ENCODE measurements at places on chromosomes 4 and X. TPM values are rescaled to one million over a fixed set of nuclear protein-coding genes. Genes with fewer than 3 reads are reported as not detected.

MEPE gene
- total RNA-seq, result 0.49 TPM

SATL1 gene
- total RNA-seq, result 0.98 TPM

FAM9C gene
- under 0.01 TPM for total RNA-seq

FRG1 gene
- 22.4 TPM for total RNA-seq

SSX2B gene
- total RNA-seq, result not detected

UCP1 gene
- total RNA-seq, result 0.25 TPM

GABRG1 gene
- 21.9 TPM for total RNA-seq

MRPS18C gene
- total RNA-seq, result 23.6 TPM

RS1 gene
- not detected for total RNA-seq

GUCY1A1 gene
- total RNA-seq, result 109 TPM

POU3F4 gene
- 11.1 TPM for total RNA-seq

PHKA1 gene
- 2.7 TPM for total RNA-seq

GC gene
- total RNA-seq, result not detected

HSPA4L gene
- 7.9 TPM for total RNA-seq

UGT2B17 gene
- total RNA-seq, result not detected

FRMD7 gene
- 0.49 TPM for total RNA-seq

SOWAHB gene
- 3.9 TPM for total RNA-seq

RIBC1 gene
- 0.74 TPM for total RNA-seq

KCNE5 gene
- total RNA-seq, result 1.5 TPM

WNK3 gene
- total RNA-seq, result 48.2 TPM

PRDM5 gene
- 11.8 TPM for total RNA-seq

BEX5 gene
- total RNA-seq, result 36.1 TPM

CABS1 gene
- not detected for total RNA-seq

TAF7L gene
- under 0.01 TPM for total RNA-seq

RAB33A gene
- total RNA-seq, result 24.1 TPM

XK gene
- total RNA-seq, result 3.0 TPM

VMA21 gene
- 78.9 TPM for total RNA-seq

DRD5 gene
- total RNA-seq, result 0.74 TPM

SUPT20HL2 gene
- not detected for total RNA-seq

DMP1 gene
- under 0.01 TPM for total RNA-seq

MAGEB16 gene
- total RNA-seq, result not detected

EMCN gene
- total RNA-seq, result 2.5 TPM

RTL5 gene
- total RNA-seq, result 8.4 TPM

ATP2B3 gene
- total RNA-seq, result 7.1 TPM

STARD8 gene
- total RNA-seq, result 2.5 TPM

MTHFD2L gene
- 25.3 TPM for total RNA-seq

SPP1 gene
- total RNA-seq, result 73.0 TPM

MAGEA2 gene
- not detected for total RNA-seq

FSTL5 gene
- 79.2 TPM for total RNA-seq

MAGED4B gene
- total RNA-seq, result 103 TPM

PRKG2 gene
- total RNA-seq, result 9.6 TPM

PALLD gene
- total RNA-seq, result 31.7 TPM

Data from temporal lobe (tissue), 4 donors.